CD4-positive, alpha-beta T cell (primary cell): ENCODE measurements at places on chromosomes 4 and X.

- DNase-seq = no peak
Observed at GRCh38 chr4:6110681-6111353, 89.5 kb downstream of the JAKMIP1 start.

GRCh38 chr4:64598066-64598465 lies 188.8 kb upstream of the TECRL start:
- no peak for DNase-seq

DNA sequence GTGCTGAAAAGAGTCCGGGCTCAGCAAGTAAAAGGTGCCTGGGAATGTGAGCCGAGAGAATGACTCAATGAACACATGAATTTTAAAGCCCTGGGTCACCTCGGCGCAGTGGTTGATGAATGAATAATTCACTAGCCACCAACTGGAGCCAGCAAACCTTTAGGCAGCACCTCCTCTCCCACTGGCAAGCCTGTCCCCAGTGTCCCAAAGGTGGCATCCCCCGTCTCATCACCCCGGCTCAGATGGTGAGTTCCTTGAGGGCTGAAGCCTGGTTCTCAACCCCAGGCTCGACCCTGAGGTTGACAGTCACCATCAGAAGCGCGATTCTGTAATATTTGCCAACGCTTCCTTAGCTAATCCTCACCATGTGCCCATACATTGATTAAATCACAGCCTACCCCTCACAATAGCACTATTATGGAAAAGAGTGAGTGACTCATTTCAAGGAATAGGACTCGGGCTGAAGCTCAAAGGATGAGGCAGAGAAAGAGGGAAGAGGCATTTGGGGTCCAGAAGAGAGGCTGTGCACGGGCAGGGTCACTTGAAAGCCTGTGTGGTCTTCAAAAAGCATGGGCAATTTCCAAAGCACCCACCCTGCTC lies 2.7 kb upstream of the CCNQ start:
- DNase-seq = no peak

DNA sequence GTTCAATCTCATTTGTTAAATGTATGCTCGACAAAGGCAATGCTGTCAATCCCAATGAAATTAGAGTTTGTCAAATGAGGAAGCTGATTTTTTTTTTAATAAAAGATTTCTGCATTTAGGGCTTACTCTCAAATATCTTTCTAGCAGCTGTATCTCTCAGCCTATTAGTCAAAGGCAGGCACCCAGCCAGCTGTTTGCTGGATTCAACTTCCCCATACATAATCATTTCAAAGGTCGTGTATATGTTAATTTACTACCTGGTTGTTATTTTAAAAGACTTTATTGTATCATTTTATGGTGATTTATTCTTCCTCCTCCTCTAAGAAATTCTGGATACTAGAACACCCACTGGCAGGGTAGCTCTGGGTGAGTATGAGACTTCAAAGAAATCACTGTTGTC lies 27.1 kb downstream of the RAI2 start:
- no peak for DNase-seq

- no peak for DNase-seq
Observed at GRCh38 chr4:47729131-47729680, 108.7 kb downstream of the CORIN start.

GRCh38 chr4:123343400-123344041 lies 53.1 kb upstream of the SPRY1 start:
- no peak for DNase-seq

GRCh38 chrX:53616946-53617345 lies 69.6 kb downstream of the HUWE1 start:
- DNase-seq = no peak

DNA sequence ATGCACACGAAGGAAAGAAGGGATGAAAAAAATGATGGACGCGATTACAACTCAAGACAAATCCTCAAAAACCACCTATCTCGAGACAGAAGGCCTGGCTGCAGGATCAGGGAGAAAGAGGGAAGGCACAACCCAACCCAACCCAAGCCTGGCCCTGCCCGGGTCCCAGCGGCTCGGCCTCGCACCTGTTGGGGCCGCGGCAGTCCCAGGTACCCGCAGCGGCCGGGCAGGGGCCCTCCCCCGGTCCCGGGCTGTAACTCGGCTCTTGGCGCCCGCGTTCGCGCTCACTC lies 464 bp downstream of the RASGEF1B start:
- DNase-seq = no peak

- no peak for DNase-seq
Observed at GRCh38 chrX:19613645-19614323, 98.5 kb upstream of the MAP3K15 start.

GRCh38 chr4:164538097-164538496 lies 215.8 kb upstream of the SMIM31 start:
- DNase-seq = no peak

DNA sequence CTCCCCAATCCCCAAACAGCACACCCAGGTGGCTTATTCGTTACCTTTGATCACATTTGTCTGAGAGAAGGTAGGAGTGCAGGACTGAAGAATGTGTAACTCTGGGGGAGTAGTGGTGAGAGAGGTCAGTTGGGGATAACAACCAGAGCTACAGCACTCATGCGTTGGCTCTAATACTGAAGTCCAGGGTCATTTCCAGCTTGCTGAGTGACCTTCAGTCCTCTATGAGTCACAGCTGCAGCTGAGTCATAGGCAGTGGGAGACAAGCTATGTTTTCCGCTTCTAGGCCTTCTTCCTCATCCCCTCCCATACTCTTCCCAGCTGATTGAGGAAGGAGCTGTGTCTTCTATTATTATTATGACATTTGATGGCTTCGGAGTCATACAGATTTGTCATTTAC lies 31.6 kb upstream of the CT47C1 start:
- no peak for DNase-seq

- no peak for DNase-seq
Observed at GRCh38 chr4:16835597-16836247, 62.7 kb downstream of the LDB2 start.

DNA sequence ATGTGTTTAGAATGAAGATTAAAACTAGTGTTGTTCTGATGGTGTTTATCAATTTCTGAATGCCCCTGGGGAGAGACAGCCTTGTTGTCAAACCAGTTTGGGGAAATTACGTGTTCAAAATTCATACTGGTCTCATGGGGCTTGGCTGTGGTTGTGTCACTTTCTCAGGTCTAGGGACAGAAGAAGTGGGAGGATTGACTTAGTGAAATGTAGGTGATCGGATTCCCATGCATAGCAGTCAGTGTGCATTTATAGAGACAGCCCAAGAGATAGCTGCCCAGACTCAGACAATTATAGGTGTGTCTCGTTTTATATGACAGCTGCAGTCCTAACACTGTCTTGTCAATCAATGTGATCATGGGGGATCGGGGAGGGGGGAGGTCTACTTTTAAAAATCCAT lies 94.4 kb upstream of the CLCN4 start:
- no peak for DNase-seq

- no peak for DNase-seq
Observed at GRCh38 chrX:24877288-24877664, 138.5 kb downstream of the ARX start.

DNA sequence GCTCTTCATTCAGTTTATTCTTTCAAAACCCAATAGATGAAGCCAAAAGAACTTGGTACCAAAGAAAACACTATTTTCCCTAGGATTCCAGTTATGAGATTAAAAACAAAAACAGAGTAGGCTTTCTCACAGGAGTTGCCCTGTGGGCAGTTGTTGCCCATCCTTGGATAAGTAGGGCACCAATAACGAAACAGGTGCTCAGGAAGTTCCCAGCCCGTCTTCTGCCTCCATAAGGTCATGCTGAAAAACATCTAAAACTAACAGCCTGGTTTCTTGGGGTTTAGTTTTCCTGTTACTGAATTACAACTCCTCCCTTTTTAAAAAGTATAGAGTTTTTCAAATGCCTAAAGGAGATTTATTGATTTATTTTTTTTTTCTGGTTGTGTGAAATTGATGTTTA lies 14.7 kb downstream of the TSPAN5 start:
- peak; percentile 43 for DNase-seq

- no peak for DNase-seq
Observed at GRCh38 chr4:81465406-81466340, 6.0 kb downstream of the RASGEF1B start.

- DNase-seq = peak; percentile 59
Observed at GRCh38 chr4:972651-973424, 531 bp downstream of the DGKQ start.

DNA sequence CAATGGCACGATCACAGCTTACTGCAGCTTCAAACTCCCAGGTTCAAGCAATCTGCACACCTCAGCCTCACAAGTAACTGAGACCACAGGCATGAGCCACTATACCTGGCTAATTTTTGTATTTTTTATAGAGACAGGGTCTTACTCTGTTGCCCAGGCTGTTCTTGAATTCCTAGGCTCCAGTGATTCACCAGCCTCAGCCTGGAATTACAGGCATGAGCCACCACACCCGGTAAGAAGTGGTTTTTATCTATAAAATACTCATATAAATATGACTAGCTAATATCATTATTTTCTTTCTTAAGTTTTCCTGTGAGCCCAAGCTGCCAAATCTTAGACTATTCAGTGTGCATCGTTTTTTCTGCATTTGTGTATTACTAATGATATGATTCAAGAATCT lies 4.4 kb downstream of the SCFD2 start:
- no peak for DNase-seq

DNA sequence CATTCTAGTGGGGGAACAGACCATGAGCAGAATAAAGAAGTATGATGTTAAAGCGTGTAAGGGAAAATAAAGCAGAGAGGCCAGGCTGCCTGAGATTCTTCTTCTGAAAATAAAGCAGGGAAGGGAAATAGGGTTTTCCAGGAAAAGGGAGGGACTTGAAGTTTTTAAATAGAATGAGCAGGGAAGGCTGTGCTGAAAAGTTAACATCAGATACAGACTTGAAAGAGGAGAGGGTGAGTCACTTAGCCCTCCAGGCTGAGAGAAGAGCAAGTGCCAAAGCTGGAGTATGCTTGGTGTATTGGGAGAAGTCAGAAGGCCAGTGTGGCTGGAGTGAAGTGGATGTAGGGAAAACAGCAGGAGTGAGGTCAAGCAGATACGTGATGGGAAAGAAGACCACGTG lies 10.0 kb upstream of the PLK4 start:
- no peak for DNase-seq

GRCh38 chr4:164956766-164957643 lies 20.5 kb downstream of the TRIM61 start:
- DNase-seq = peak; percentile 55

DNA sequence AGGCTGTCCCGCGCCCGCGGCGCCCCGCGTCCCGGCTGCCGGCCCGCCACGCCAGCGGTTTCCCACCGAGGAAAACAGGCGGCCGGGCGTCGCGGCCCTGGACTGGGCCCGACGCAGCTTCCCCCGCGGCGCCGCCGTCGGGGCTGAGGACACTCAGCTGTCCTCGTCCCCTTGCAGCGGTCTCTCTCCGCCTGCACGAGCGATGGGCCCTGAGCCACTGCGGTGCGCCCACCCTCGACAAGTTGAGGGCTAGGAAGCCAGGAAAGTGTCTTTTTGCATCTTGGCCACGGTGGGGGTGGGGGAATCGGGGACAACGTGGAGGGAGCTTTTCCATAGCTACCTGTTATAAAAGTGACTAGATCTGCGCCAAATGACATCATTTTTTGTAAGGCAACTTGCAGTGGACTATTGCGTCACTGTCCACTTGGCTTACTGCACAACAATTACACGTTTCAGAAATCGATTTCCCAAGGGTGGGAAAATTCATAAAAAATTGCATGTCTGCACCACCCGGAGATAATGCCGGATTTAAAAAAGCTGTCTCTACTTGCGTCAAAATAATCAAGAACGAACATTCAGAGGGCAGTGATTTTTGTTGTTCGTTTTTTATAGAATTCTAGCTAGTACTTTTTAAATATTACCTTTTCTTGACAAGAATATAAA lies 1.1 kb downstream of the KLHL15 start:
- DNase-seq = no peak

DNA sequence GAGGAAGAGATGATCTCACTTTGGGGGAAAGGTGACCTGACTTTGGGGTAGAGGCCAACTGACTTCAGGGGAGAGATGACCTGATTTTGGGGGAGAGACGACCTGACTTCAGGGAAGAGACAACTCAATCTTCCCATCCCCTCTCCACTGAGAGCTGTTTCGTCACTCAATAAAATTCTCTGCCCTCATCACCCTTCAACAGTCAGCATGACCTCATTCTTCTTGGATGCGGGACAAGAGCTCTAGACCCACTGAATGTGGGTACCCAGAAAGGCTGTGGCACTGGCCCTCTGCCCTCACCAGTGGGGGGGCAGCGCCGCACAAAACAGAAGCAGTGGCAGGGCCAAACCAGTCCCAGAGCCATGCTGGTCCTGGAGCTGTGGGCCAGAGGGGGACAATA lies 34.6 kb downstream of the ATXN3L start:
- no peak for DNase-seq

DNA sequence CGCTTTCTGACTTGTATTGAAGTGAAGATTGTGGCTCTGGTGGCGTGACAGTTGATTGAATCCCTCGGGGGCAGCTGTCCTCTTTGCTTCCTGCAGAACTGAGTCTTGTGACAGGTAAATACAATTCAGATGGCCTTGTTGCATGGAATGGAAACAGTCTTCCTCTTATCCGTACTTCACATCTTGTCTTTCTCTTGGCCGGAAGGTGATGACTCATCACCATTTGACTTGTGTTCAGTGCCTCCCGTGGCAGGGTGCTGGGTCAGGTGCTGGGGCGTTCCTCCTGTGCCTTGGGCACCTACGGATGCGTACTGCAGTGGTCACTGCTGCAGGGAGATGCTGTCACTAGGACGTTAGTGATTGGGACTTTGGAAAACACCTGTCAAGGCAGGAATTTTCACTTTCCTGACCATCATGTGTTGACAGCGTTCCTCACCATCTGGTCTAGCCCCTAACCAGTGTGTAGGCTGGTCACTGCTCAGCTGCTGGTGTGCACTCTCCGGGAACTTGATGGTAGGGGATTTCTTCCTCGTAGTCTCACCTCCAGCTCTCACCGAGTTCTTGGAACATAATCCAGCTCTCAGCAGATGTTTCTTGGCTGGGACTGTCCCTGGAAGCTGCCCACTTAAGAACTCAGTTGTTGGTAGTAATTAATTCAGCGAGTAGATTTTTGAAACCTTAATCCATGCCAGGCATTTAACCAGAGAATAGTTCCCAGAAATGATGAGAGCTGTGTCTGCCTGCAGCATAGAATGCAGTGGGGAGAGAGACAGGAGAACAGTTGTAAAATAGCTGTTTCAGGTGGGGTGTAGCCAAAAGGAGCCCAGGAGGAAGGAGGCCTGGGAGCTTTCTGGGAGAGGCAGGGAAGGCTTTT lies 7.2 kb downstream of the TBC1D14 start:
- DNase-seq = peak; percentile 50

DNA sequence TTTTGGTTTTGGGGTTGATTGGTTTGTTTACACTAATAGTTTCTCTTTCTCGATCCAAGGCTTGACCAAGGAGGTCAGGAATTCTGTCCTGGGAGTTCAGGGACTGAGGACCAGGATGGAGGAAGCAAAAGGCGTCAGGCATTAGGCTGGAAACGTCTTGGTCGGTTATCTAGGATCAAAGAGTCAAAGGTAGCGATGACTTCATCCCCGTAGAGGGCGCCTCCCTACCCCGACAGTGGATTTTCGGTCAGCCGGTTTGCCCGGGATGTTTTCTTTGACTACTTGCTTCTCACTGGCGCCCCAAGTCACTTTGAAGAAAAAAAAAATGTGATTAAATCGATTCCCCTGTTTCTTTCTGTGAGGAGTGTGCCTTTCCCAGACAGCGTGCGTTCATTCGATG lies 980 bp upstream of the FHDC1 start:
- DNase-seq = no peak

- DNase-seq = no peak
Observed at GRCh38 chr4:125268068-125268755, 46.5 kb upstream of the FAT4 start.
